ENCODE measurements at places on chromosomes 4 and X.

- no peak for DNase-seq
Observed at GRCh38 chr4:53987761-53988171, 76.6 kb downstream of the CHIC2 start.

GRCh38 chr4:168711197-168712140, 214.6 kb downstream of the PALLD start:
- no peak for DNase-seq

- DNase-seq: no peak
Observed at GRCh38 chr4:30754021-30754420, 33.9 kb downstream of the PCDH7 start.

DNA sequence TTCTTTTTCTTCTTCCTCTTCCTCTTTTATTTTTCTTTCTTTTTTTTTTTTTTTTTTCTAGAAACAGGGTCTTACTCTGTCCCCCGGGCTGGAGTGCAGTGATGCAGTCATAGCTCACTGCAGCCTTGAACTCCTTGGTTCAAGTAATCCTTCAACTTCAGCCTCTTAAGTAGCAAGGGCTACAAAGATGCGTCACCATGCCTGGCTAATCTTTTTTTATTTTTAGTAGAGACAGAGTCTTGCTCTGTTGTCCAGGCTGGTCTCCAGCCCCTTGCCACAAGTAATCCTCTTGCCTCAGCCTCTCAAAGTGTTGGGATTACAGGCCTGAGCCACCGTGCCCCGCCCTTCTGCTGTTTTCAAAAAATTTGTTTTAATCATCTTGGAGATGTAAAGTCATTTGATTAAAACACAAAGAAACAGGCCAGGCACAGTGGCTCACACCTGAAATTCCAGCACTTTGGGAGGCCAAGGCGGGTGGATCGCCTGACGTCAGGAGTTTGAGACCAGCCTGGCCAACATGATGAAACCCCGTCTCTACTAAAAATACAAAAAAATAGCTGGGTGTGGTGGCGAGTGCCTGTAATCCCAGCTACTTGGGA, 28.1 kb downstream of the SYNPO2 start:
- no peak for DNase-seq

- DNase-seq: no peak
Observed at GRCh38 chr4:78987683-78988082, 48.4 kb upstream of the PAQR3 start.

- no peak for DNase-seq
Observed at GRCh38 chr4:114137984-114138383, 158.5 kb upstream of the ARSJ start.

- DNase-seq: no peak
Observed at GRCh38 chr4:176185051-176185450, 10.3 kb downstream of the SPATA4 start.
